Activated gamma-delta T cell treated with Interleukin-2 at 50 U/mL for 16 hours (primary cell): ENCODE measurements at places on chromosomes 5 and 9.

GRCh38 chr9:108081112-108081511, 591.5 kb upstream of the KLF4 start:
- DNase-seq: no peak

DNA sequence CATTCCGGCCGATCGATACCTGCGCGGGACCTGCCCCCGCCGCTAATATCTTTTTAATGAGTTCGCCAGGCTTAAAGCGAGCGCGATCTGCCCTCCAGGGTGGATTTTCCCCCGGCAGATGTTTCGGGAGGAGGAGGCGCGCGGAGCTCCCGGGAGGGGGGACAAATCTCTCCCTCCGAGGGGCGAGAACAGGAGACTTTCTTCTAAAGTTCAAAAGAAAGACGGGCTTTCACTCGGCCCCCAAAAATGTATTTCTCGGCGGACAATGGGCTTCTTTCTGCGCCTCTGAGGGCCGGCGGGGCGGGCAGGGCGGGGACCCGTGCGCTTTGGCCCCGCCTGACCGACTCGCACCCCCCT, 4.1 kb upstream of the PRDM12 start:
- DNase-seq: no peak

- no peak for DNase-seq
Measured at GRCh38 chr9:91359734-91360470, 1.8 kb downstream of the AUH start.

DNA sequence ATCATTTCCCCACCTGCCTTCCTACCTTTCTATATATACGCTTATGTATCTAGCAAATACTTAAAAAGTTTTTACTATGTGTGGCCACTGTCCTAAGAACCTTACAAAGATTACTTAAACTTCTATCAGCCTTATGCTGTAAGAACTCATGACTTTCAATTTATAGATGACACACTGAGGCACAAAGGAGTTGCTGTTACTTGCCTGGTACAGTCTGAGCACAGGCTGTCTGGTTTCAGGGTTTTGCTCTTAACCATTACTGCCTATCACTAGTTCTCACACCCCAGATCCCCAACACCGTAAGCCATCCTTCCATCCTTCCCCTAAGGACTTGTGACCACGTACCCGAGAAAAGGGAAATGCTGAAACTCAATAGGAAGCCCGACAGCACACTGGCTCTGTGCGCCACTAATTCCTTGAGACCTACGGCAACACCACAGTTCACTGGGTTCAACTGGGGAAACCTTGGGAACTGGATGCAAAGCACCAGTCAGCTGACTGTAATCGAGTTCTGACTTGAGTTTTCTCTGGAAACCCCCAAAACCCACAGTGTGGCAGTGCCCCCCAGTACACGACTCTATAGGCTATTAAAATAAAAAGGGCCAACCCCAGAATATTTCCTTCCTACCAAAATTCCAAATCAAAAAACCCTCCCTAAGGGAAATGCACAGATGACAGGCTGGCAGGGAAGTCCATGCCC, 56.0 kb downstream of the AUH start:
- no peak for DNase-seq

DNA sequence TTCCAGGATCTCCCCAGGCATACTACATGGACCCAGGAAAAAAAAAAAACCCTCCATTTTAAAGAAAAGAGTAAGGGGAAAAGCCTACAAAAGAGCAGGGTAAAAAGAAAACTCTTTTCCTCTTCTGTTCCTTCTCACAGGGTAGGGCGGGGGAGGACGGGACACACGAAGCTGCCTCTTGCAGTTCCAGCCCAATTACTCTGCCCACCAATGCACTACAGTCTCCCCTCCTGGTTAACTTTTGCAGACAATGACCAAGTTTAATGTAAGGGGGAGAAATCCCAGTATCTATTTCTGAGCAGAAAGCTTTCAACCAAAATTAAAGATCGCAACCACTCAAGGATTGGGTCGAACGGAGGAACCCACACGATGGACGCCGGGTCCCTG, 1.3 kb downstream of the BRD3 start:
- DNase-seq: no peak

GRCh38 chr5:124729720-124730359, 16.6 kb downstream of the ZNF608 start:
- DNase-seq: no peak

- no peak for DNase-seq
Measured at GRCh38 chr5:136985785-136986475, 513.2 kb downstream of the SPOCK1 start.

- DNase-seq: no peak
Measured at GRCh38 chr9:113139225-113139829, 11.5 kb upstream of the SLC31A2 start.

DNA sequence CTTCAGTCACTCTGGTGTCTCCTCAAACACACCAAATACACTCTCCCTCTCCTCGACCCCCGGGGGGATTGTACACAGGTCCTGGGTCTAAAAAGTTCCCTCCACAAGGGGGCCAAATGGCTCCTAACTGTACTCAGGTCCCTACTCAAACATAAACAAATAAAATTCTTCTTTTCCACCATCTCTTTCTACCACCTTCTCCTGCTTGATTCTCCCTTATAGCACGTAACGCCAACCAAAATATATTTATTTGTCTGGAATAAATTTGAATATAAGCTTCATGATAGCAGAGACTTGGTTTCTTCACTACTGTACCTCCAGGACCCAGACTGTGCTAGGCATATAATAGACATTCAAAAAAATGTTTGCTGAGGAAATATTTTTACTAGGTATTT, 21.4 kb downstream of the ZNF608 start:
- no peak for DNase-seq

- DNase-seq: no peak
Measured at GRCh38 chr9:136806631-136807201, 1.0 kb upstream of the RABL6 start.

GRCh38 chr9:92424340-92424739, at the start of gene OMD:
TSS of gene OMD (minus strand) at chr9:92424471. CDS start at chr9:92417558, 6,913 bp downstream.
- no peak for DNase-seq

DNA sequence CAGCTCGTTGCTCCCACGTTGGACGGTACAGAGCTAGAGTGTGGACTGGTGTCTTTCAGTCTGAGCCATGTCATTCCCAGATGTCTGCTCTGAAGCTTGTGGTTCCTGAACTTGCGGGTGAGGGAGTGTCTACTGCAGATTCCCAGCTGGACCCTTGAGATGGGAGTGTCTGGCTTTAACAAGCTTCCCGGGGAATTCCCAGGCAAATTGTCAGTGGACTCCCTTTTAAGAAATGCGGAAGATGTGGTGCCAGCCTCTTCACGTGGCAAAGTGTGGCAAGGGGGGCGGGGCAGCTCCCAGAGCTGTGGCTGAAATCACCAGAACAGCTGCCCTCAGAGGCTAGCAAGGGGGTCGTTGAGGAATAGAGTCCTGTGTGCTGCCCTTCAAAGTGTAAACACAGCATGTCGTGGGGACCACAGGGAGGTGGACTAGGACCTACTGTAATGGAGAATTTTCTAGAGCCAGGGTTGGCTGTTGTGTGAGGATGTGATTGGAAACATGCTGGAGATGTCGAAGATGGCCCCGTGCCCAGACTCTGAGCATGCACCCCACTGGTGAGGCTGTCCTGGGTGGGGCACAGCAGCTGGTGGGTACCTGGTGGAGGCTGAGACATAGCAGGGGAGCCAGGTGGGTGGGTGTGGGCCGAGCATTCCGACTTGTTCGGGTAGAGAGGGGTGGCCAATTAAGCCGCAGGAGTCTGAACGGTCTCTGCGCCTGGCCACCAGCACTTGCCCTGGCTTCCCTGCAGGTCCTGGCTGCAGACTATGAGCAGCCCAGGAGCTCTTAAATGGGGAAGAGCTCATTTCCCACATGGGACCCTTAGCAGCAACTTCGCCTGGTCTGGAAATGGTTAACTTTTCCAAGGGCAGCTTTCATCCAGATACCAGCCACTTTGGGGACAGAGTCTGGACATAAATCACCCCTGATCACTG, 37.4 kb downstream of the PRRX2 start:
- DNase-seq: no peak

GRCh38 chr9:108273988-108274387, 581.8 kb downstream of the ACTL7B start:
- no peak for DNase-seq

- peak; percentile 58 for DNase-seq
Measured at GRCh38 chr5:133423618-133424282, 188.6 kb downstream of the FSTL4 start.

- no peak for DNase-seq
Measured at GRCh38 chr5:80935811-80936385, 24.3 kb upstream of the RASGRF2 start.

DNA sequence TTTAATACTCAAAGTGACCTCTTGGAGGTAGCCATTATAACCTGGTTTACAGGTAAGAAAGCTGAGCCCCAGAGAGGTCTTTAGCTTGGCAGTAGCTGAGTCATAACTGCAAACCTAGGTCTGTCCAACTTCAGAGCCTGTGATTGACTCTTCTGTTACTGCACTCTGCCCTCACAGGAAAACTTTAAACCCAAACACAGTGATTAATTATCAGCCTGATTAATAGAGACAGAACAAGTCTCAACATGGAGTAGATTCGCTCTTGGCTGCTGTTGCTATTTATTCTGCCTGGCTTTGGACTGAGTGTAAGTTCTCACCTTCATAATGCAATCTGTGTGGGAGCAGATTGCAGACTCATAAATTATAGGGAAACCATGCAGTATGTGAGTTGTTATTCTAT, 27.4 kb upstream of the TXN start:
- no peak for DNase-seq

GRCh38 chr9:88628811-88629210, 93.8 kb downstream of the NXNL2 start:
- no peak for DNase-seq

DNA sequence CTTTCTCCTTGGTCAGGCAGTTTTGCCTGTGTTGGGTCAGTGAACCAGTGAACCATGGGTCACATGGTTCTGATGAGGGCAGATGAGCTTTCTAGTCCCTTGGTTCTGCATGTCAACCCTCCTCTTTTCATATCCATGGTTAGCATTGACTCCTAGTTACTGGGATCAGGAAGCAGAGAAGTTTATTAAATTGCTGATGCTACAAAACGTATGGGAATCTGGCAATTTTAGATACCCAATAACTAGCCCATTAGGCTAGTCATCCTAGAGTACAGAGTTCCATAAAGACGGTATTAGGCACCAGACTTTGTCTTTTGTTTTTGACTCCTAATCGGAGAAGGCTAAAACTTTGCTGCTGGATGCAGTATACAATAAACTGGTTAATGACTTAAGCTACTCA, 273.1 kb downstream of the ATPSCKMT start:
- DNase-seq: no peak

DNA sequence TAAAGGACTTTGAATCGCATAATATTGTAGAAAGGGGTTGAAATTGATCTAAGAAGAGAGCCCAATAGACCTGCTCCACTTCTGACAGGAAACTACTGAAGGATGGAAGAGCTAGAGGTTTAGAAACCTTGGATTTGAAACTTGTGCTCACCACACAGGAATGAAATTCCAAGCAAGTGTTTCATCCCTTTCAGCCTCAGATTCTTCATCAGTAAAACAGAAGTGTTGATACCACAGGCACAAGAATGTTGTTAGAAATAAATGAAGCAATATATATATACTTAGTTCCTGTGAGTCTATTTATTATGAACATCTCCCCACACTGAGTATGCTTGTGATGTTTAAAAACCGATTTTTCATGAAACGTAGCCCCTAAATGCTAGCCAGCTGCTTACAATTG, 43.8 kb downstream of the PRRC1 start:
- no peak for DNase-seq

DNA sequence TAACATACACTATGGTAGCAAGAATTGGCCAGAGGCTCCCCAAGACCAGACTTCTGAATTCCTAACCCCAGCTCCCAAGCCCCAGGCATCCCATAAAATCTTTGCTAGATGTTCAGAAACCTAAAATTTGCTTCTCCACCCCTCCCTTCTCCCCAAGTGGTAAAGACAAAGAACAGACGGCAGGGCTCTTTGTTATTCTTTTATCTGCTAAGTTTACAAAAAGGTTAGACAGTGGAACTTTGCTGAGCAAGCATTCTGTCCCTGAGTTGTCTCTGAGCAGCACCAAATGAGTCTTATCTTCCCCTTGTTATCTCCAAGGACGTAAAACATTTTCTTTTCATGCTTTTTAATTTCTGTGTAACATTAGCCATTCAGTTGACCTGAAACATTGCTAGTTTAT, 30.2 kb downstream of the TJP2 start:
- DNase-seq: no peak

DNA sequence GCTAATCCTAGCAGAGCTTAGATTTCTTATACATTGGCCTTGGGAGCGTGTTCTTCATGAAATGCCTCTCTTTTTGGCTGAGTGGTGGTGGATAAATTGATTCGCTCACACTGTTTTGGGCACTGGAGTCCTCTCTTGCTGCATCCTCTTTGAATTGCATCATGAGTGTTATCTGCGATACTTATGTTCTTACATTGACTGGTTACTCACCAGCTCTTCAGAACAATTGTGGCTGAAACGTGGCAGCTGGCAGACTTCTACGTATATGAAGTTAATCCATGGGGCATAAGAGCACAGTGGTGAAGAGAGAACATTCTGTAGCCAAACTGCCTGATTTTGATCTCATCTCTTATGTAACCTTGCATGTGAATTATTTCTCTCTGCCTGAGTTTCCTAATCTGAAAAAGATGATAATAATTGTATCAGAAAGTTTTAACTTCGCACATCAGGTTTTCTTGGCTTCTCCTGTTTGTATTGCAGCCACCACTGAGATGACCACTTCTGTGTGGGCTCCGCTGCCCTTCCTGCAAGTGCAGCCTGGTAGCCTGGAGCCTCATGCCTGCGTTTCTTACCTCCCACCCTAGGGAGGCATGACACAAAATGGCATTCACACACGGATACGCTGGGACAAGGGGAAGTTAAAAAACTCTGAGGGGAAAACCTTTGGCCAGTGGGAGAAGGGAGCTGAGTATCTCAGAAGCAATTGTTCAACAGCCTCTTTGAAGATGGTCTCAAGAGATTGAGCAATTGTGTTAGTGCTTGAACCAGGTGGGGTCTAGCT, 295.2 kb downstream of the ARHGAP26 start:
- DNase-seq: no peak

GRCh38 chr9:36542355-36542754, 30.3 kb upstream of the MELK start:
- DNase-seq: no peak

GRCh38 chr5:149379177-149379761, at the start of gene IL17B:
TSS of gene IL17B (minus strand) at chr5:149379292. CDS start at chr5:149379225, 67 bp downstream.
- DNase-seq: no peak

- DNase-seq: no peak
Measured at GRCh38 chr9:89924611-89925010, 319.8 kb downstream of the GADD45G start.

GRCh38 chr9:105290954-105291353, 46.5 kb downstream of the SLC44A1 start:
- no peak for DNase-seq

GRCh38 chr5:61327760-61328753, 4.0 kb upstream of the ZSWIM6 start:
- DNase-seq: no peak

- DNase-seq: no peak
Measured at GRCh38 chr5:87526131-87526530, 113.4 kb upstream of the CCNH start.

DNA sequence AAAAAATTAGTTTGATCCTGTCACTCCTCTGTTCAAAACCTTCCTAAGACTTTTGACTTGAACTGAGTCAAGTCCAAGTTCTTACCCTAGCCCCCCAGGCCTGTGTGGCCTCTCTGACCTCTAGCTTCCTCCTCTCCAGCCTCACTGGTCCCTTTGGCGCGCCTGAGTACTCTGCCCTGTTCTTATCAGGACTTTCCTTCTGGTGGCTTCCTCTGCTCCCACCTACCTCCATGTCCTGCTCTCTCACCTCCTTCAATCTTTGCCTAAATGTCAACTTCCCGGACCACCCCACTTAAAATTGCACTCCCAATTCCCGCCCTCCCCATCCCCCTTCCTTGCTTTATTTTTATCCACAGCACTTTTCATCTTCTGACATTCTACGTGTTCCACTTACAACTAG, 526.1 kb upstream of the KLF4 start:
- no peak for DNase-seq
